NCI-H526 (cell line): ENCODE measurements at places on chromosomes 7 and 10.
A peak's percentile ranks its signal among the peaks of the same experiment; 100 is the strongest.

- DNase-seq, result no peak
These were observed 45.7 kb upstream of the GTF2IRD1 start for GRCh38 chr7:74407958-74408357.

DNA sequence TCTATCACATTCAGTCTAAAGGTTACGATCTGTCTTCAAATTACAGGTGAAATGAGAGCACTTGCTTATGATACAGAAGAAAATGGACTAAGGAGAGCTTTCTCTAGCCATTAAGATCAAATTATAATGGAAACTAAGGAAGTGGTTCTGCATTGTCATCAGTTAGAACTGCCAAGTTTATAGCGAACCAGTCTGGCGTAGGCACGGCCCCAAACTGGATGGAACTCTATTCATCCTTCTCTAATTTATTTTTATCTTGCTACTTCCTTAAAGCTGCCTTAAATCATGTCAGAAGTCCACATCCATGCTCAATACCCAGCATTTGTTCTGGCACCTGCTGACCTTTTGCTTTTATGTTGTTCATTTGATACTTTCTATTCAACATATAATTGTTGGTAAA, 63.7 kb upstream of the APBB1IP start:
- no peak for DNase-seq

GRCh38 chr7:158728911-158729645, 24.5 kb upstream of the NCAPG2 start:
- DNase-seq, result no peak

DNA sequence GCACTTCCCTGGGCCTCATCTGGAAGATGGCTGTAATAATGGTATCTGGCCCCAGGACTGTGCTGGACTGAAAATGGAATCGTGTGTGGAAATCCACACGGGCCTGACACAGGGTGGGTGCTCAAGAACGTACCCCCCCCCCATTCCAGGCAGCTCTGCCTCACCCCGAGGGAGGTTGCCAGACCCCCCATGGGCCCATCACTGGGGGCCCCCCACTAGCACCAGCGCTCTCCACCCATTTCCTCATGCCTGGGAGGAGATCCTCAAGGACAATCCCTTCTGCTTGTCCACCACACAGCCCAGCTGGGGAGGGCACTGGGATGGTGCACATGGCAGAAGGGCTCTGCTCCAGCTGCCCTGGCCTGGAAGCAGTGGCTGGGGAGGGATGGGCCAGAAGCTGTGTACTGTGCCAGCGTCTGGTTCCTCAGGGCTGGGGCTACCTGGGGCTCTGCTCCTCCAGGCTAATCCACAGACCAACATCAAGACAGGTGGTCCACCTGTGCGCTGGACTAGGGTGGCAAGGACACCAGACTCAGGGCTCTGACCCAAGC, 55.4 kb downstream of the CAMK2B start:
- no peak for DNase-seq

GRCh38 chr7:23445326-23445725, 25.0 kb downstream of the IGF2BP3 start:
- DNase-seq, result no peak

GRCh38 chr10:85995791-85996190, 370.8 kb downstream of the GRID1 start:
- DNase-seq, result peak; percentile 2

DNA sequence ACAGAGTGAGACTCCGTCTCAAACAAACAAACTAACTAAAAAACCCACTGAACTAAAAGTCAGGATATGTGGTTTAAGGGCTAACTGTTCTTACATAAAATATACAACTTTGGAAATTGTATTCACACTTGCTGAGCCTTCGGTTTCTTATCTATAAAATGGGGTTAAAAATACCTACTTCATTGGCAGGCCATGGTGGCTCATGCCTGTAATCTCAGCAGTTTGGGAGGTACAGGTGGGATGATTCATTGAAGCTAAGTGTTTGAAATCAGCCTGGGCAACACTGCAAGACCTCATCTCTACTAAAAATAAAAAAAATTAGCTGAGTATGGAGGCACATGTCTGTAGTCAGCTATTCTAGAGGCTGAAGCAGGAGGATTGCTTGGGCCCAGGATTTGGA, 115.4 kb upstream of the KLF6 start:
- DNase-seq, result no peak

DNA sequence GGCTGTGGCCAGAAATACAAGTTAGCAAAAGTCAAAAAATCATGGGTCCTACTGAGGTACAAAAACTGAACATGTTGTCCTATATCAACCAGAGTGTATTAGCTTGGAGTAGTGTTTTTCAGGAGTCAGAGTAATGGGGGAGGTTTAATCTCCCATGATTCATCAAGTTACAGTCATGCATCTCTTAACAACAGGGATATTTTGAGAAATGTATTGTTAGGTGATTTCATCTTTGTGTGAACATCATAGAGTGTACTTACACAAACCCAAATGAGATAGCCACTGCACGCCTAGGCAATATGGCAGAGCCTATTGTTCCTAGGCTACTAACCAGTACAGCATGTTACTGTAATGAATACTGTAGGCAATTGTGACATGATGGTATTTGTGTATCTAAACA, 14.9 kb upstream of the TES start:
- DNase-seq, result no peak

- DNase-seq, result no peak
These were observed 12.4 kb downstream of the CAMK2B start for GRCh38 chr7:44313016-44313415.

- DNase-seq, result no peak
These were observed 139.2 kb downstream of the ETV1 start for GRCh38 chr7:13850185-13850752.

- no peak for DNase-seq
These were observed 187.0 kb downstream of the PCDH15 start for GRCh38 chr10:54614072-54614471.

- peak; percentile 66 for DNase-seq
These were observed 48.3 kb downstream of the ZNF783 start for GRCh38 chr7:149310113-149310836.

DNA sequence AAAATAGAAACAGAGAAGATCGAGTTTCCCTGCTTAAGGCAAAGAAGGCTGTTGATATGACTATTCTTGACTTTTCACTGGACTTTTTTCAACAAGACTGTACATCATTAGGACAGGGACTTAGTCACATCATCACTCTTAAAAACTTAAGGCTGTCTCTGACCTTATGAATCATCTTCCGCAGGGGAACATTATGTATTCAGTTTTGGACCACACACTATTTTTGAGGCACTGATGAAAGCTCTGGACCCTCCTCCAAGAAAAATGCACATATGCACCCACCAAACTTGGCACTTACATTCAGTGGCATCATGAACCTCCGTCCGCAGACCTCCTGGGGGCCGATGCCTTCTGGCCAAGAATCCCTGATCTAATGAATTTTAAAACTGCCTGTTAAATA, 96.4 kb downstream of the CALD1 start:
- DNase-seq, result no peak

- DNase-seq, result no peak
These were observed 11.6 kb downstream of the PALD1 start for GRCh38 chr10:70490142-70490541.

- DNase-seq, result no peak
These were observed 15.1 kb downstream of the PRSS2 start for GRCh38 chr7:142785841-142786250.

GRCh38 chr10:12529976-12530375, 180.6 kb downstream of the CAMK1D start:
- DNase-seq, result no peak

- no peak for DNase-seq
These were observed 73.2 kb downstream of the OAT start for GRCh38 chr10:124345521-124345920.

- peak; percentile 89 for DNase-seq
These were observed 174.2 kb downstream of the PTN start for GRCh38 chr7:137169282-137169698.

DNA sequence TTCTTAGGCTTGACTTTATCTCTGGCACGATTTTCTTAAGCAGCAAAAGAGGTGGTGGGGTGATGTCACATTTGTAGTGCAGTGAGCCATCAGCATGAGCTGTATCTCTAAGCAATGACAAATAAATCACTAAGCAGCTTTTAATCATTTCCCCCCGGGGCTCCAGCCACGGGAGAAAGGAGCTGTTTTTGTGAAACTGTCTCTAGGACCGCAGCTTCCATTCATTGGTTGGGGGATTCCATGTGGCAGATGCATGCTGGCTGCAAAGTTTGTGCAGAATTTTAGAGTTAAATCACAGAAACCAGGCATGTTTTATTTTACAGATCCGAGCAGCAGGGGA, 464 bp downstream of the KIAA1217 start:
- DNase-seq, result no peak

GRCh38 chr10:69629897-69630650, at the start of gene FAM241B:
TSS of gene FAM241B (plus strand) at chr10:69630247. CDS start at chr10:69631744, 1,497 bp downstream.
- DNase-seq, result peak; percentile 1

- no peak for DNase-seq
These were observed 150.2 kb downstream of the REEP3 start for GRCh38 chr10:63671317-63671937.

- no peak for DNase-seq
These were observed 27.8 kb upstream of the ZNF273 start for GRCh38 chr7:64875258-64875657.

GRCh38 chr7:112982441-112983063, 104.1 kb downstream of the GPR85 start:
- no peak for DNase-seq

DNA sequence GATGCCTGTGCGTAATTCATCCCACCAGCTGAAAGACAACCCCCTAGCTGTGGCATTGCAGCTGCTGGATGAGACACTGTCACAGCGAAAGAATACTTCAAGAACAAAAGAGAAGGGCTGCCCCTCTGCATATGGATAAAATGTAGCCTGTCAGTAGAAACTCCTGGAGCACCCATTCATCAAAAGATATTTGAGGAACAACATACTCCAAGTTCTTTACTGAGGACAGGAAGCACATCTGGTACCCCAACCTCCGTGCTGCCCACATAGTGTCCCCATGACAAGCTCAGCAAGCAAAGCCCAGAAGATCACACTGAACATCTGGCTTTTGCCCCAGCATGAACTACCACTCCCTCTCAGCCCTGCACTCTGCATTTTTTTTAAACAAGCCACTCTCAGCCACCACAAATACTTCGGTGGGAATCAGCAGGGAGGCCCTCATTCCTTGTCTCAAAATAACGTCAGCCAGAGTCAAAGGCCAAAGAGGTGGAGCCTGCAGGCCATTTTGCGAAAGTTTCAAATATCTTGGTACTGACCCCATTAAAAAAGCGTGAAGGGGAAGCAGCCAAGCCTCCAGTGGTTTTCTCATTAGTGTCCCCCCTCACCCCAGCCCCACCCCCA, 1.7 kb downstream of the CREB3L2 start:
- DNase-seq, result no peak

DNA sequence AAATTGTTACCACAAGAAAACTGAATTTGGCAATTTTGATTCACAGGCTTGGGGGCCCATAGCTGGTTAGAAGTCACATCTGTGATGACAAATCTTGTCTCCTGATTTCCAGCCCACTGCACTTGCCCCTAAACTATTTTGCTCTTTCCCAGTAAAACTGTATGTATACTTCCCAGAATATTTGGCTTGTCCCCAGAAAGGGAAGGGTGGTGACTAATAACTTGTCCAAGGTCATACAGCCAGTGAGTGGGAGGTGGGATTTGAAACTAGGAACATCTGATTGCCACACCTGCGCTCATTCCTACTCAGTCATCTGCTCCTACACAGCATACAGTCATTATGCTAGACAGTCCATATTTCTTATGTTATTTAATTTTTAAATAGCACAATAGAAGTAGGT, 304.5 kb downstream of the SDHAF3 start:
- no peak for DNase-seq

DNA sequence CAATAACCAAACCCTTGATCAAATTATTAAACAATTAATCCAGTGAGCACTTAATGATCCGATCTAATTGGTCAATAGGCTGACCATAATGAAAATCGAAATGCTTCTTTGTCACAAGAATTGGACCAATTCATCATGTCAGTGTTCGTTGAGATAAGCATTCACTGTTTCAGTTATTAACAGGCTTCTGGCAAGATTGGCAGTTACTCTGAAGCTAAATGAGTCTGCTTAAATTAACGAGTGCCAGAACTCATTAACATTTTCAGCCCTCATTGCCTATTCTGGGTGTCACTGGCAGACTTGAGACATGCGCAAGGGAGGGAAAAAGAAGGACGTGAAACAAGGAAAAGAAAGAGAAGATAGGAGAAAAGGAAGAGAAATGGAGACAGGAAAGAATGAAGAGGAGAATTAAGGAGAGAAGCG, 30.7 kb upstream of the SLC26A3 start:
- no peak for DNase-seq

- DNase-seq, result no peak
These were observed 365.1 kb upstream of the NFE2L3 start for GRCh38 chr7:25786936-25787335.

DNA sequence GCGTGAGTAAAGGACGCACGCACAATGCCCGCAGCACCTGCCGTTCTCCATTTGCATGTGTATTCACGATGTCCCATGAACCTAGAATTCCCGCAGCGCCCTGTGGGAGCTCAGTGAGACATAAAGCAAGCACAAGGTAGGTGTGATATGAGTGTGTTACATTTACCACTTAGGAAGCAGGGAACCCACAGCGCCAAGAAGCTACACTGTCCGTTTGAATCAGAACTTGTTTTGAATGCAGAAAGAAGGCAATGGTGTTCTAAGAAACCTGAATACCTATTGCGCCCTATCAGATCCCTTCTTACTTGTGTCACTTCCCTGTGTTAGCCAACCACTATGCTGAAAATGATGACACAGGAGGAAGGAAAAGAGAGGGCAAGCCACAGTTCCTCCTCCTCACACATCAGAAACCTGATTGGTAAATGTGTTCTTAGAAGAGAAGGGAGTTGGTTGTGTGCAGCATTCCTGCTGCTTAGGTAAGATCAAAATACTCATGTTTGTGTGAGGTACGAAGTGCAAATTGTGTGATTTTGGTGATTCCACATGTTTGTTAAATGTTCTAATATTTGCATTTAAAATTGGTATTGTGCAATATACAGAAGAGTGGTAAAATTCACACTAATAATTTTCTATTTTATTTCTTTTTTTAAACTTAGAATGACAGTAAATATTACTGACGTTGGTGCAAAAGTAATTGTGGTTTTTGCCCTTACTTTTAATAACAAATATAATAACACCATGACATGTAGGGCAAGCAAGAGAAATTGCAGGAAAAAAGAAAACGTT, 185.4 kb downstream of the SEC23IP start:
- DNase-seq, result peak; percentile 37

GRCh38 chr10:86851328-86852207, 95.1 kb downstream of the BMPR1A start:
- DNase-seq, result no peak

DNA sequence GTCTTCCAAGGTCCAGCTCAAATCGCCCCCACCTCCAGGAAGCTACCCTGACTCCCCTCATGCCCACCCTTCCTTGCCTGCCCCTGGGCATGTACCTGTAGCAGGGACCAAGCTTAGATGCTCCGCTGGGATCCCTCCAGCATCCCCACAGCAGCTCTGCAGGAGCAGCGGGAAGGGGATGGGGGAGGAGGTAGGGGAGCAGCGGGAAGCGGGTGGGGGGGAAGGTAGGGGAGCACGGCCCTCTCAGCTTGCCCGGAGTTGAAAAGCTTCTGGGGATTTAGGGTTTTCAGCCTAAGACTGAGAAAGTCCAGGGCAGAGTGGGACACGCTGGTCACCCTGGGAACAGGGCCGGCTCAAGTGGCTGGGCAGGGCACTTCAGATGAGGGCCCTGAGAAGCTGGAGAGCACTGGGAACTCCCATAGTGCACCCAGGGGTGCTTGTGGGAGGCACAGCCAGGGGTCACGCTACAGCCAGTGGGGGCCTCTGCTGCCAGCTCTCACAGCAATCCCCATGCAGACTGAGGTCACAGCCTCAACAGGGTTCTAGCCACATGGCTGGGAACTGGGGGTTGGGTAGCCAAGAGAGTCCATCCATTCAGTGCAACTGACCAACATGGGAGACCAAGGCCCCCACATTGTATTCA, 13.4 kb downstream of the WDR86 start:
- DNase-seq, result no peak

GRCh38 chr7:6433784-6434615, 13.8 kb downstream of the DAGLB start:
- DNase-seq, result no peak
